Osteocyte (in vitro differentiated cells): ENCODE measurements at places on chromosomes 16 and 17. TPM values are rescaled to one million over a fixed set of nuclear protein-coding genes. Genes with fewer than 3 reads are reported as not detected.

DNA sequence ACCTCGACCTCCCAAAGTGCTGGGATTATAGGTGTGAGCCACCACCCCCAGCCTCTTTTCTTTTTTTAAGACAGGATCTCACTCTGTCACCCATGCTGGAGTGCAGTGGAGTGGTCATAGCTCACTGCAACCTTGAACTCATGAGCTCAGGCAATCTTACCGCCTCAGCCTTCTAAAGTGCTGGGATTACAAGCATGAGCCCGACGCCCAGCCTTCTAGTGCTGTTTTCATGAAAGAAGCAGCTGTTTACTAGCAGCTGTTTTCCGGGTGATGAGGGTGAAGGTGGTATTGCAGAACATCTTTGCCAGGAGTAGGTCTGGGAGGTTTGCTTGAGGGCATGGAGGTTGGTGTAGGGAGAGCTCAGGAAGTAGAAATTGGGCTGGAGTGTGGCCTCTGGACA lies 2.0 kb downstream of the ADCY7 start:
- H3K27ac ChIP-seq: no peak overlapping the region
- H3K4me1 ChIP-seq: peaks cover 24% of the 10 kb centered on the region
- no peak for DNase-seq
- H3K27me3 ChIP-seq: no peaks in the 10 kb centered on the region
- no peaks in the 10 kb centered on the region for H3K36me3 ChIP-seq

Gene IL34
- 12.7 and 14.3 TPM in 2 replicates for total RNA-seq

GRCh38 chr16:83343935-83344366 lies 463.8 kb upstream of the HSBP1 start:
- peaks cover 20% of the 10 kb centered on the region for H3K4me1 ChIP-seq
- no peak for DNase-seq
- no peaks in the 10 kb centered on the region for H3K36me3 ChIP-seq

Gene SLC9A5
- 4.2 and 4.4 TPM in 2 replicates for total RNA-seq

Gene CMIP
- total RNA-seq: 29.8 and 38.0 TPM in 2 replicates

Gene FBXW10
- not detected in 2 replicates for total RNA-seq

Gene TMEM235
- total RNA-seq: not detected in 2 replicates

GRCh38 chr16:87235810-87236515 lies 81.2 kb downstream of the C16orf95 start:
- H3K36me3 ChIP-seq: no peaks in the 10 kb centered on the region
- H3K27ac ChIP-seq: no peak overlapping the region
- H3K4me1 ChIP-seq: peaks cover 20% of the 10 kb centered on the region

- H3K27ac ChIP-seq: no peak overlapping the region
- peaks cover 2% of the 10 kb centered on the region for H3K4me1 ChIP-seq
- peaks cover 32% of the 10 kb centered on the region for H3K36me3 ChIP-seq
- no peaks in the 10 kb centered on the region for H3K27me3 ChIP-seq
- H3K4me3 ChIP-seq: no peak overlapping the region
Observed at GRCh38 chr17:80737106-80738019, 192.7 kb downstream of the RPTOR start.

Gene ANKFN1
- not detected in 2 replicates for total RNA-seq

- no peaks in the 10 kb centered on the region for H3K27me3 ChIP-seq
- H3K4me1 ChIP-seq: no peaks in the 10 kb centered on the region
- peak overlapping the region; percentile 7 for H3K27ac ChIP-seq
- DNase-seq: no peak
- peaks cover 38% of the 10 kb centered on the region for H3K36me3 ChIP-seq
- no peak overlapping the region for H3K4me3 ChIP-seq
Observed at GRCh38 chr17:42843358-42843934, 934 bp upstream of the AOC2 start.

GRCh38 chr16:51553314-51553713 lies 402.2 kb upstream of the SALL1 start:
- no peak for DNase-seq
- no peaks in the 10 kb centered on the region for H3K27me3 ChIP-seq
- no peak overlapping the region for H3K4me3 ChIP-seq
- no peak overlapping the region for H3K27ac ChIP-seq

- peaks cover 14% of the 10 kb centered on the region for H3K4me1 ChIP-seq
- H3K27ac ChIP-seq: no peak overlapping the region
- no peaks in the 10 kb centered on the region for H3K36me3 ChIP-seq
- peaks cover 46% of the 10 kb centered on the region for H3K27me3 ChIP-seq
- H3K4me3 ChIP-seq: peak overlapping the region; percentile 68
Observed at GRCh38 chr17:30236297-30236624, 764 bp upstream of the SLC6A4 start.

DNA sequence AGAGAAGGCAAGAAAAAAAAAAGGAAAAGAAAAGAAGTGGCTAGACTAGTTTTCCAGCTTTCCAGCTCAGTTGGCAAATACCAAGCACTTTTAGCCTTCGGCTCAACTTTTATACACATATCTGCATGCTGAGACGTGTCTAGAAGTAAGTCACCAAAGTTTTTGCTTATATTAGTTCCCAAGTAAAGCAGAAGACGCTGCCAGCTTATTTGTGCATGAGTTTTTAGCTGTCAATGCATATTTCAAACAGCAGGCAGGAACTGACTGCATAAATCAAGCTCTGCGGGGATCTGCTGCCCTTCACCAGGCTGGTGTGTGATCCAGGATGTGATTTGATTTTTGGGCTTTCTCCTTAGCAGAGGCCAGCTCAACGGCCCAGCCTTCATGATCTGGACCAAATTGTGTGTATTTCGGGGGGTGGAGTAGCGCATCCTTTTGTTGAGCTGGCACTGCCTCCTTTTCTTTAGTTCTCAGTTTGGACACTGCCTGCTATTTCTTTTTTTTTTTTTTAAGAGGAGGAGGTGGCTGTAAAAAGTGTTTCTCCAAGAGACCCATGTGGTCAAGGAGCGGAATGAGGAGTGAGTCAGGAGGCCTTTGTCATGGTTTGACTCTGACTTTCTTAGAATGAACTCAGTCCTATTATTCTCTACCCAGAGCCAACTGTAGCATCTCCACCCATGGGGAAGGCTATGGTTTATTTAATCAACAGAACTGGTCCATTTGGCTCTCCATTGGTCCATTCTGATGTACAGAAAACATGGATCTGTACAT lies 162.6 kb upstream of the XYLT1 start:
- H3K4me1 ChIP-seq: no peaks in the 10 kb centered on the region
- H3K36me3 ChIP-seq: no peaks in the 10 kb centered on the region
- no peak for DNase-seq
- no peak overlapping the region for H3K4me3 ChIP-seq

GRCh38 chr17:29292992-29293889 lies 707 bp downstream of the NUFIP2 start:
- peak; percentile 88 for DNase-seq
- no peaks in the 10 kb centered on the region for H3K27me3 ChIP-seq
- H3K4me1 ChIP-seq: peaks cover 43% of the 10 kb centered on the region
- H3K4me3 ChIP-seq: peak overlapping the region; percentile 100
- peak overlapping the region; percentile 100 for H3K27ac ChIP-seq

Gene CDH16
- not detected in 2 replicates for total RNA-seq

- DNase-seq: no peak
- H3K4me3 ChIP-seq: no peak overlapping the region
- H3K4me1 ChIP-seq: no peaks in the 10 kb centered on the region
- H3K27ac ChIP-seq: no peak overlapping the region
Observed at GRCh38 chr16:79431923-79432322, 168.6 kb downstream of the MAF start.

Gene KRTAP3-2
- not detected in 2 replicates for total RNA-seq

GRCh38 chr16:63038397-63039106 lies 1002.3 kb upstream of the CDH8 start:
- no peak overlapping the region for H3K4me3 ChIP-seq
- no peak for DNase-seq
- H3K27me3 ChIP-seq: no peaks in the 10 kb centered on the region

Gene TBC1D3H
- not detected in 2 replicates for total RNA-seq

DNA sequence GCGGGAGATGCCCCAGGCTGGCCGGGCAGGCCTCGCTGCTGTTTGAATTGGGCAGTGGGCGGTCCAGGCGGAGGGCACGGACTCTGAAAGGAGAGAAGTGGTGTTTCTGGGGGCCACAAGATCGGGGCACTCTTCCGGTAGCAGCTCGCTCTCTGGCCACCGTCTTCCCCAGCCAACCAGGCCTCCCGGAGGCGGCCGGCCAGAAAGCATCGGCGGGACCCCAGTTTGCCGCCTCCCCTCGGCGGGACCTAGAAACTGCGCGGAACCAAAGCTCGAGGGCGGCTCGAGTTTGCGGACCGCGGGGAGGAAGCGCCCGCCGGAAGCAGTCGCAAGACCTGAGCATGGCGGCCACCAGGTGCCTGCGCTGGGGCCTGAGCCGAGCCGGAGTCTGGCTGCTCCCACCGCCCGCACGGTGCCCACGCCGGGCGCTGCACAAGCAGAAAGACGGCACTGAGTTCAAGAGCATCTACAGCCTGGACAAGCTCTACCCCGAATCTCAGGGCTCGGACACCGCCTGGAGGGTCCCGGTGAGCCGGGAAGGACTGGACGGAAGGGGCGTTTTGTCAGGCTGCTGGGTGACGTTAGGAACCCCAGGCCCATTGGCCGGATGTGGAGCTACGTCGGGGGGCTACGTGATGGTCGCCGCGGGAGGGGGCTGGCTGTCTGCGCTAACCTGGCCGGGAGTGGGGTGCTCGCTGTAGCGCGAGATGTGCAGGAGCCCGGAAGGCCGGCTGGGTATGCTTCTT lies at the start of gene MRPL58:
Gene MRPL58, plus strand, starts transcription at position 325 of the 746 bp plus-strand sequence. Its CDS starts 17 bp downstream, at position 342.
- peak; percentile 94 for DNase-seq
- H3K27ac ChIP-seq: peak within 1 kb of the TSS; percentile 94
- peaks cover 2% of the 10 kb centered on the region for H3K36me3 ChIP-seq
- no peaks in the 10 kb centered on the region for H3K27me3 ChIP-seq
- H3K4me3 ChIP-seq: peak within 1 kb of the TSS; percentile 90

- DNase-seq: no peak
- peaks cover 24% of the 10 kb centered on the region for H3K4me1 ChIP-seq
- no peaks in the 10 kb centered on the region for H3K27me3 ChIP-seq
- no peak within 1 kb of the TSS for H3K27ac ChIP-seq
- H3K4me3 ChIP-seq: peak within 1 kb of the TSS; percentile 74
- no peaks in the 10 kb centered on the region for H3K36me3 ChIP-seq
Observed at GRCh38 chr17:78168242-78168902, at the start of gene SYNGR2. TSS of gene SYNGR2 (plus strand) at chr17:78168581. CDS start at chr17:78168617, 36 bp downstream.

DNA sequence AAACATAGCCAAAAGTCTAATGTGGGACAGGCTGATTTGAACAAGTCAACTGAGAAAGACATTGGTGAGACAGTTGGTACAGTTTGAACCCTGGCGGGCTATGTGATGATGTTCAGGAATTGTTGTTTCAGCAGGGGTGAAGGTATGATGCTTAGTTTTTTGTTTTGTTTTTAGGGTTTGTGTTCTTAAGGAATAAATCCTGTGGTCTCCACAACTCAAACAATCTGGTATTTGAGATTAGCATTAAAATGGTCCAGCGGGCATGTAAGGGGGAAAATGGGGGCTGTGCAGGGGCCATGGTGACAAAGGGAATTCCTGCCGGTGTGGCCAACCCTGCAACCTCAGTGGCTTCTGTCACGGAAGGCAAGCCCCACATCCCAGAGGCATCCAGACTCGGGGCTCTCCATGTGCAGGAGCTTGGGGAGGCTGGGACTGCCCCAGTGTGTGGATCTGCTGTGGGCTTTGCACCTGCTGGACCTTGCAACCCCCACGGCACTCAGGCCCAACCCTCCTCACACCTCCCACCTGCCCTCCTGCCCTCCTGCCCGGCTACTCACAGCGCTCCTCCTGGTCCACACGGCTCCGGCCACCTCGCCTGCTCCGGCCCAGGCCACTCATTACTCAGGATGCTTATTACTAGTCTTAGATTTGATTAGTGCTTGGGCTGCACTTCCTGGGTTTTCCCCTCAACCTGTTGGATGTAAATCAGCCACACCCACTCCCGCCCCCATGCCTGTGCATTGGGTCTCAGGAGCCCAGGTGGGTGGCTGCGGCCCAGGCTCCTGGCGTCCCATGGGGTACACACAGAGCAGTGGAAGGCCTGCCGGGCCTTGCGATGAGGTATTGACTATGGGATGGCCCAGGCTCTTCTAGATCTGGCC lies at the start of gene TNFRSF13B:
Gene TNFRSF13B, minus strand, starts transcription at position 661 of the 881 bp plus-strand sequence. Its CDS starts 43 bp downstream, at position 618.
- peaks cover 32% of the 10 kb centered on the region for H3K27me3 ChIP-seq
- no peak within 1 kb of the TSS for H3K4me3 ChIP-seq
- no peak within 1 kb of the TSS for H3K27ac ChIP-seq
- no peaks in the 10 kb centered on the region for H3K36me3 ChIP-seq
- H3K4me1 ChIP-seq: peaks cover under 1% of the 10 kb centered on the region

GRCh38 chr17:57033296-57033695 lies 51.8 kb upstream of the AKAP1 start:
- H3K36me3 ChIP-seq: no peaks in the 10 kb centered on the region
- H3K27me3 ChIP-seq: peaks cover 23% of the 10 kb centered on the region
- no peak overlapping the region for H3K4me3 ChIP-seq
- H3K4me1 ChIP-seq: peaks cover 9% of the 10 kb centered on the region

DNA sequence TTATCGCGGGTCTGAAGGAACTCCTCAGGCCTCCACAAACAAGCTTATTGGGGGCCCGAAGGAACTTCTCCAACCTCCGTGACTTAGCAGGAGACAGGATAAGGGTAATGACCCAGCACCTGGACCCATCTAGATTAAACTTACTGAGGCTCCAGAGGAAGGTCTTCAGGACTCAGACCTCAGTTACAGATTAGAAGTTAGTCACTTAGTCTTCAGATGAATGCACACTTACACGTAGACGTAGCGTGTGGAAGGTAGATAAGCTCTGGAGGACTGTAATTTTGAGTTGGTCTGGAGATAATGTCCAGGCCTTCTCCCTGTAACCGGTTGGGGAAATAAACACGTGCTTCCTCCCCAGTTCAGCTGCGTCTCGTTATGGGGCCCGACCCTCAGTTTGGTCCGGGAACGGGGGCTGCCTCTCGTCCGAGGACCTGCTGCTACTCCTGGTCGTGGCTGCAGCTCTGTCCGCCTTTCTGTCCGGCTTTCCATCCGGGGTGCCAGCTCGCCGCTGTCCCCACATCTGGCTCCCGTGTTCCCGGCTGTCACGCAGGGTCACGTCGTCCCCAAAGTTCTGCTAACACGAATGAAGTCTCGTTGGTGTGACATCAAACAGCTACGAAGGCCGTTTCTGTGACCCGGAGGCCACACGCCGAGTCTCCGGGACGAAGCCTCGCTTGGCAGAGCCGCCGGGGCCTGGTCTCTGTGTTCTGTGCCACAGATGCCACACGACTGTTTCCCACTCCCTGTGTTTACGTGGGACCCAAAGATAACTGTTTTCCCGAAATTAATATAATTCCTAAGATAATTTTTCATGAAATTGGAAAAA lies 11.8 kb upstream of the SECTM1 start:
- H3K36me3 ChIP-seq: peaks cover 2% of the 10 kb centered on the region
